Caco-2 (cell line): ENCODE measurements at places on chromosomes 1 and 21.
A peak's percentile ranks its signal among the peaks of the same experiment; 100 is the strongest.

- DNase-seq, result no peak
These were observed 48.5 kb downstream of the CDC7 start for GRCh38 chr1:91549041-91549735.

- no peak for DNase-seq
These were observed 10.0 kb downstream of the UMODL1 start for GRCh38 chr21:42081138-42081537.

DNA sequence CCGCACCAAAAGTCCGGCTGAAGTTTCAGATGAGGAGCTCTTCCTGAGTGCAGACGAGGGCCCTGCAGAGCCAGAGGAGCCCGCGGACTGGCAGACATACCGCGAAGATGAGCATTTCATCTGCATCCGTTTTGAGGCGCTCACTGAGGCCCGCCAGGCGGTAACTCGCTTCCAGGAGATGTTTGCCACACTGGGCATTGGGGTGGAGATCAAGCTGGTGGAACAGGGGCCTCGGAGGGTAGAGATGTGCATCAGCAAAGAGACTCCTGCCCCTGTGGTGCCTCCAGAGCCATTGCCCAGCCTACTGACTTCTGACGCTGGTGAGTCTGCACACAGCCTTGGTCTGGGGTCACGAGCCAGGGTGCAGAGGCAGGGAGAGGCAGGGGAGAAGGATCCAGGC lies 84.7 kb downstream of the TRIM11 start:
- no peak for DNase-seq

- DNase-seq, result no peak
These were observed 3.3 kb downstream of the OR14K1 start for GRCh38 chr1:247741756-247742155.

GRCh38 chr1:232142403-232143314 lies 487.3 kb downstream of the SIPA1L2 start:
- DNase-seq, result no peak

- DNase-seq, result peak; percentile 94
These were observed 62.3 kb upstream of the ADARB1 start for GRCh38 chr21:45011911-45012661.

DNA sequence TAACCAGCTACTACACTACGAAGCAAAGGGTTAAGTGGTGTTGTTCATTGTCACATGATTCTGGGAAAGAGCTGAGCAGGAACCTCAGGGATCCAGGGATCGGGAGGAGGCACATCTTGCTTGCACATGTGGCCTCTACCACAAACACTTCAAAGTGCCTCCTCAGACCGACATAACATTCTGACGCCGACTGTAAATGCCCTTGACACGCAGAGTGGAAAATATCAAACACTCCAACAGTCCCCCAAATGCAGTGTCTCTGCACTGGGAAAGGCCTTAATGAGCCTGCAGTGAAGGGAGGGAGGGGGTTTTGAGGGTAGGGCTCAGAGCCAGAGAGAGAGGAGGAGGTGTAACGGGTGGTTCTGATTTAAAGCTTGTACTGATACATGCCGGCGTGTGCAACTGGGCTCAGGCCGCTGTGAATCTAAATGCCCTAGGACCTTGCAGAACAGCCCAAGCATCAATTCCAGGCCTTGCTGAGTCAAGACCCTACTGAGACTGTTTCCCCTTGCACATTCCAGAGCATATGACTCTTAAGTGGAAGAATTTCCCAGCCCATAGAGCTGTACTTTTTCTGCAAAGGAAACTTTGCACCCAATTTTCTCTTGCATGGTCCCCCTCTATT lies 163.7 kb downstream of the NTMT2 start:
- DNase-seq, result no peak

DNA sequence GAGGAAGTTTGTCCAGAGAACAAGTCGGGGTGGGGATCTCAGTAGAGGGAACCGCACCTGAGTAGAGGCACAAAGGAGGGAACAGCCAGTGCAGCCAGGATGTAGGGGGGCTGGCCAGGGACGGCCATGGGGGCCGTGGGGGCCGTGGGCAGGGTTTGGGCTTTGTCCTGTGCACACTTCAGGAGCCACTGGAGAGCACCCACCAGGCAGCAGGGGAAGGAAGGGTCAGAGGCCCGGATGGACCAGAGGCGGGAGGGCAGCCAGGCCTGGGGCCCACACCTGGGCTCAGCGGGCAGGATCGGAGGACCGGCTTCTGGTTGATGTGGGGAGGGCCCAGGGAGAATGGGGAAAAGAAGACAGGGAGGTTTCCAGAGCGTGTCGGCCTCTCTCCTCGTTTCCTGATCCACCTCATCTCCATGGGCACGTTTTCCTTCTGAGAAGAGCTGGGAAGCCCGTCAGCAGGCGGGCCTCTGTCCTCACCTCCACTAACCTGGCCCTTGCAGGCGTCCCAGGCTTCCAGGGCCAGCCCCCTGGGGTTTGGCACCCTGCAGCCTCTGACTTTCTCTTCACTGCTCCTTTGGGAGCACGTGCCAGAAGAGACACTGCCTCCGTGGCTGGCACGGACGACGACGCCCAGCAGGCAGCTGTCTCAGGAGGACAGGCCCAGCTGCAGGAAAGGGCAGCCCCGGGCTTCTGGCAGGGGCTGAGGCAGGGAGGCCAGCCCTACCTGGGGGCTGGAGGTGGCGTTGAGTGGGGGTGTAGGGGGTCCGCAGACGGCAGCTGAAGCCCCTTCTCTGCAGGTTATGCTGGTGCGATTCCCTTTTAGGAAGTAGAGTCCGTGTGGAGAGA lies 16.8 kb upstream of the PDXK start:
- DNase-seq, result no peak

GRCh38 chr1:198939956-198940355 lies 301.1 kb downstream of the PTPRC start:
- no peak for DNase-seq

DNA sequence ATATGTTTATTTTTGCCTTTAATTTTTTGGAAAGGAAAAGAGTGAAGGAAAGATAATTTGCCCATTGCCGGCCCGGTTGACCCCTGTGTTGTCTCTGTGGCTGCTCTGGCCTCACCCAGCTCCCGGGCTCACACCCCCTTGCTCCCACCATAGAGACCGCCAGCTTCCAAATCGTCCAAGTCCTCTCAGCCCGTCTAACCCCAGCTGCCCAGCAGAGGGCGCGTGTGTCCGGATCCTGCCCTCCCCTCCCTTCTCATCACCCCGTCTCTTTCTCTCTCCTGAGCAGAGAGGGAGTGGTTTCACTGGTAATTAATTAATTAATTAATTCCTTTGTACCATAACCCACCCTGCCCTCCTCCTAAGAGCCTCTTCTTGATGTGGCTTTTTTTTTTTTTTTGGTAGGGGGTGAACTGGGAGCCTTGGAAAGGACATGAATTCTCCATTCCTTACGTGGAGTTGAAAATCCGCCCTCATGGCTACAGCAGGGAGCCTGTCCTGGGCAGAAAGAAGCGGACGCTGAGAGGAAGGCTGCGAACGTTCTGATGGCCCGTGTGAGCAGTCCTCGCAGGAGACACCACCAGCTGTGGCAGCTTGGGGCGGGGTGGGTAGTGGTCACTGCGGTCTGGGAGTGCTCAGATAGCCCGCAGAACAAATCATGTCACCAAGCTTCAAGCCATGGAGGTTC lies 45.9 kb downstream of the KIAA0040 start:
- DNase-seq, result peak; percentile 68

- DNase-seq, result no peak
These were observed 28.8 kb upstream of the SLC26A9 start for GRCh38 chr1:205972081-205972480.

- no peak for DNase-seq
These were observed 516.9 kb downstream of the ADGRL2 start for GRCh38 chr1:82317671-82318070.

- DNase-seq, result peak; percentile 6
These were observed 150.6 kb upstream of the ZC3H12A start for GRCh38 chr1:37323486-37324377.

- no peak for DNase-seq
These were observed 111.4 kb downstream of the KCND3 start for GRCh38 chr1:111878091-111878490.

DNA sequence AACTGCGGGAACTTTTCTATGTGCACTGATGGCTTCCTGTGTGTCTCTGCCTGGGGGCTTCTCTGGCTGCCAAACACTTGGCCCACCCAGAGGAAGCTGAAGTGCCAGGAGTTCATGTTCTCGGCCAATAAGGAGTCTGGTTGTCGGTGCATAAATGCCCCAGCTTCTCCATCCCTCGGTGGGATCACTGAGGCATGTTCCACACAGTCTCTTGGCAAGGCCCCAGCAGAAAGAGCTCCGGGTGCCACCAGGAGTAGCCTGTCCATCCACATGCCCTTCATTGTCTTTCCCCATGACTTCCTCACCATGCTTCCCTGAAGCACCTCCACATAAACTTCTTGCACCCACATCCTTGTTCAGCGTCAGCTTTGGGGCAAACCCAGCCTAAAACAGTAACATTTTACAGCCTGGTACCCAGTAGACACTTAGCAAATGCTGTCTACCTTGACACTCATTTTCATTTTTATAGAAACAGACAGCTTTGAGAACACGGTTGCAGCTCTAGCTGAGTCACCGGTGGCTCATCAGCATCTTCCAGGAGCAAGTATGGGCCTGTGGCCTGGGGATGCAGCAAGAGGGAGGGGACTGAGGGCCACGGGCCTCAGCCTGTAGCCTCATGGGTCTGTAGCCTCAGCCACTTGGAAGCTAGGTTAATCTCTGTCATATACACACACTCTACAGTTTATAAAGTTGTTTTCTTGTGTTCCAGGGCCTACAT lies 14.8 kb upstream of the CDCP2 start:
- no peak for DNase-seq

- peak; percentile 90 for DNase-seq
These were observed 5.2 kb downstream of the COQ8A start for GRCh38 chr1:226945106-226945857.

DNA sequence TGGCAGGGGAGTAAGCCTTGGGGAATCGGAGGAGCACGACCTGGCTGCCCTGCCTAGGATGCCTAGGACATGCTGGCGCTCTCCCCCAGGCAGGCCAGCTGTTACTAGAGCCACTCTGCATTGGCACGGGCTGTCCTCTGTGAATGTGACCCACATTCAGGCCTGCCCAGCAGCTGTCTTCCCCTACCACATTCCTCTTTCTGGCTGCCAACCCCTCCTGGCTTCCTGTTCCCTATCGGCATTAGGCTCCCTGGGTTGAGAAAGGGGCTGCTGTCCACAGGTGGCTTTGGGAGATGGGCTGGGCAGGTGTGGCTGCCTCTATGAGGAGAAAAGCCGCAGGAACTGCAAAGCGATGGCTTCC lies 2.3 kb upstream of the NFASC start:
- no peak for DNase-seq

GRCh38 chr1:114495486-114495885 lies 15.5 kb downstream of the TRIM33 start:
- no peak for DNase-seq

DNA sequence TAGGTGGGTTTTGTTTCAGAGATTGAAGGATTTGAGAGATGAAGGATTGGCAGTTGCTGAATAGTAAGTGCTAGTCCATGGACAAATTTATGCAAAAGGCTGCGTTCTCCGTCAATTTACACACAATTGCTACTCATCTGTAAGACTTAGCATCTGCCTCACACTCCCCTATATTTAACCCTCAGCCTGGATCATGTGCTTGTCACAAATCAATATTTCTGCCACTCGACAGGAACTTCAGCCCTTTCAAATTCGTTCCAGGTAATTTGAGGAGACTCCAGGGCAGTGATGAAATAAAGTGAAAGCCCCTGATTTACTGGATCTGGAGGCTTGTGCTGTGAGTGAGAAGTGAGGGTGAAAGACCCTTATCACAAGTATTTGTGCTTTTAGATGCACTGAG lies 105.6 kb upstream of the UBE2U start:
- DNase-seq, result no peak

GRCh38 chr1:232562855-232563510 lies 67.0 kb downstream of the SIPA1L2 start:
- DNase-seq, result no peak

DNA sequence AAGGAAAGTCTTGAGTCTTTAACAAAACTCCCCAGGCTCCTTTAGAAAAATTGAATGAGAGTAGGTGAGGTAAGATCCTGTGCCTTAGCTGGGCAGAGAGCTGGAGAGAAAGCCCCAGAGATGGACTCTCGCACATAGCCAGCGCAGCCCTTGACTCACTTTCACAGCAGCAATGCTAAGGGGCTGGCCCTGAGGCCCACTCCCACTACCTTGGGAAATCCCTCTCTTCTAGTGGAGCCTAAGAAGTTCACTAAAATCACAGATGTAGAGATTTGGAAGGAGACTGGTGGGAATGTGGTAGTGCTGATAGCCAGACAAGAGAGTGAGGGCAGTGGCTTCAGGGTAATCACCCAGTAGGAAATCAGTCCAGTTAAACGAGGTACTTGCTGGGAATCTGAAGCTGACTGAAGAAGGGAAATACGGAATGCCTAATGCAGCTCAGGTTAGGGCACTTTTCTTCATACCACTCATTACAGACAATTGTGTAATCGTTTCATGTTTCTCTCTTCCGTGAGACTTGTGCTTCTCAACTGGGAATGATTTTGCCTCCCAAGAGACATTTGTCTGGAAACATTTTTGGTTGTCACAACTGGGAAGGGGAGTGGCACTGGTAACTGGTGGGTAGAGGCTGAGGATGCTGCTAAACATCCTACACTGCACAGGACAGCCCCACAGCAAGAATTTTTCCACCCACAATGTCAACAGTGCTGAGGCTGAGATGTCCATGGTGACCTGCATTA lies 42.4 kb upstream of the LRRC8C start:
- no peak for DNase-seq

- no peak for DNase-seq
These were observed 30.6 kb upstream of the TMEM54 start for GRCh38 chr1:32931760-32932159.

- DNase-seq, result no peak
These were observed 43.4 kb upstream of the GJB5 start for GRCh38 chr1:34711485-34711884.

- DNase-seq, result no peak
These were observed 58.5 kb downstream of the RUSC1 start for GRCh38 chr1:155379180-155379579.

DNA sequence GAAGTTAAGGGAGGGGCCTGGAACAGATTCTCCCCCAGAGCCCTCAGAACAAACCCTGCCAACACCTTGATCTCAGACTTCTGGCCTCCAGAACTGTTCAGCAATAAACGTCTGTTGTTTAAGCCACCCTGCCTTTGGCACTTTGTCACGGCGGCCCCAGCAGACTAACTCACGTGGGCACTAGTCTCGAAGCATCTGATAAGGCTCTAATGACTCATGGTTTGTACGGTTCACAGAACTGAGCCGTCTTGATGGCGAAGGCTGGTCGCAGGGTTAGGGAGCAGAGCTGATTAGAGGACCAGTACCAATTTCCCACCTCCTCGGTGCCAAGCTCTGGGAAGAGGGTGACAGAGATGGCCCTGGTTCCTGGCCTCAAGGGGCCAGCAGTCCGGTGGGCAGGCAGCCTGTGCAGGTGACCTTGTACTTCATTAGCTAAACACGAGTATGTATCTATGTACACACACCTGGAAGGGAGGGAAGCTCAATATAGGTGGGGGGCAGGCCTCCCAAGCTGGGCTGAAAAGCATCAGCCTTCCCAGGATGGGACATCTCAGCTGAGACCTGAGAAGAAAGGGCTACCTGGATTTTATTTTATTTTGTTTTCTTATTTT lies 112.8 kb downstream of the MRPS6 start:
- no peak for DNase-seq

- no peak for DNase-seq
These were observed 298.5 kb downstream of the PCP4 start for GRCh38 chr21:40165773-40166070.

- DNase-seq, result no peak
These were observed 77.5 kb downstream of the GLIS1 start for GRCh38 chr1:53661496-53661895.

GRCh38 chr1:81799939-81800694 lies 617 bp upstream of the ADGRL2 start:
- DNase-seq, result no peak
